ENCODE measurements at places on chromosomes 6 and 20. TPM values are rescaled to one million over a fixed set of nuclear protein-coding genes. Genes with fewer than 3 reads are reported as not detected.

Gene GMPR
- 7.7 TPM for polyA plus RNA-seq

DNA sequence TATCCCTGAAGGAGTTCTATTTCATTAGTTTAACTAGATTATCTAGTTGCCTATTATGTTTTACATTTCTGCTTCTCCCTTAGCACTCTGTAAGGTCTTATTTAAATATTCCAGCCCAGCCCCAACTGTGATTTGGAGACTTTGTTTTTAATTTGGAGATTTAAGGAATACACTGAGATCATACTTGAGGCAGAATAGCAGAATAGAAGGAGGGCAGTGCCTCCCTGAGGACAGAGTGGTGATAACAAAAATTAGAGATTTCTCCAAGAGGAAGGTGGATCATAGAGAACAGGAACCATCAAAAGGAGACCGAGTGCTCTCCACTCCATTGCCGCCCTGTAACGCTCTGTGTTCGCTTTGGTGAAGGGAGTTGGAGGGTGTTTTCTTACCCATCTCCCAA is 14.8 kb upstream of the CD164 start:
- H3K27me3 ChIP-seq: no peaks in the 10 kb centered on the region
- H3K36me3 ChIP-seq: no peaks in the 10 kb centered on the region
- no peak for DNase-seq
- no peak overlapping the region for H3K4me3 ChIP-seq
- no peak overlapping the region for H3K27ac ChIP-seq

Gene PAQR8
- polyA plus RNA-seq: 15.5 TPM

DNA sequence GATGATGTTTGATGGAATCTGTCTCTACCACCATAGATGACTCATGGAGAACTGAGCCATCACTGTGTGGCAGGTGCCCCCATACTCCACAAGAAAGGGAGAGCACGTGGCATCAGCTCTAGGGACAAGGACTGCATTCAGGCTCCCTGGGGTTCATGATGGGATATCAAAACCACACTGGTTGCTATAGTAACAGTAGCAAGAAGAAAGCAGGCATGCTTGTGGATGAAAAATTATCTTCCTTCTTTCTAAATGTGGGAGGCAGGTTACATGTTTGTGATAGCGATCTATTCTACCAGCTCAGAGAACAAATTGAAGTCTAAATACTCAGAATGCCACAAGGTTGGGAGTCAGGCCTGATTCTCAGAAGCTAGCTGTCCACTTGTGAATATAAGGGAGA is 224.2 kb downstream of the ARHGAP18 start:
- H3K4me1 ChIP-seq: peaks cover 20% of the 10 kb centered on the region
- H3K4me3 ChIP-seq: no peak overlapping the region
- no peak for DNase-seq
- H3K27me3 ChIP-seq: no peaks in the 10 kb centered on the region
- H3K36me3 ChIP-seq: no peaks in the 10 kb centered on the region

- H3K4me3 ChIP-seq: no peak overlapping the region
- peak overlapping the region; percentile 2 for H3K27ac ChIP-seq
- no peaks in the 10 kb centered on the region for H3K36me3 ChIP-seq
- H3K27me3 ChIP-seq: no peaks in the 10 kb centered on the region
- peaks cover 17% of the 10 kb centered on the region for H3K4me1 ChIP-seq
- no peak for DNase-seq
These were observed 195.1 kb upstream of the CITED2 start for GRCh38 chr6:139569566-139569965.

GRCh38 chr6:16431106-16431505 is 192.7 kb downstream of the GMPR start:
- H3K27ac ChIP-seq: no peak overlapping the region
- no peaks in the 10 kb centered on the region for H3K27me3 ChIP-seq
- no peaks in the 10 kb centered on the region for H3K36me3 ChIP-seq
- peaks cover 14% of the 10 kb centered on the region for H3K4me1 ChIP-seq
- no peak for DNase-seq
- H3K4me3 ChIP-seq: no peak overlapping the region

Gene SCUBE3
- 3.5 TPM for polyA plus RNA-seq

DNA sequence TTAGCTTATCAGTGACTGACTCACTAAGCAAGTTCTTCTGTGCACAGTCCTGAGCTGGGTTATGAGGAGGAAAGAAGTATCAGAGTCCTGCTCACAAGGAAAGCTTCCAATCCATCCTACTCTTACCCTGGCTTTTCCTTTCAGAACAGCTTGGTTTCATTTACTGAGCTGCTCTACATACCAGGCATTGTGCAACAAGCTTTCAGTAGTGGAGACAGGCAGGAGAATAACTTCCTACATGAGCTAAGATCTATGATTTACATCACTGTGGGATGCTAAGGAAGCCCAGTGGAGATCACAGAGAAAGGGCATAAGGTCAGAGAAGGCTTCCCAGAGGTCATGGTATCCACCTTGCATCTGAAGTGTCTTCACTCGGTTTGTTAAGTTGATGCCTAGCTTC is 144.5 kb downstream of the MAP3K7 start:
- H3K36me3 ChIP-seq: no peaks in the 10 kb centered on the region
- no peaks in the 10 kb centered on the region for H3K4me1 ChIP-seq
- no peak overlapping the region for H3K27ac ChIP-seq
- no peak for DNase-seq

GRCh38 chr20:12358655-12359009 is 440.9 kb downstream of the BTBD3 start:
- H3K4me3 ChIP-seq: no peak overlapping the region
- H3K36me3 ChIP-seq: no peaks in the 10 kb centered on the region
- DNase-seq: no peak
- H3K27ac ChIP-seq: no peak overlapping the region
- no peaks in the 10 kb centered on the region for H3K27me3 ChIP-seq
- no peaks in the 10 kb centered on the region for H3K4me1 ChIP-seq

- no peak overlapping the region for H3K4me3 ChIP-seq
- peak; percentile 40 for DNase-seq
- no peaks in the 10 kb centered on the region for H3K36me3 ChIP-seq
These were observed 31.1 kb downstream of the NTSR1 start for GRCh38 chr20:62739581-62740285.

DNA sequence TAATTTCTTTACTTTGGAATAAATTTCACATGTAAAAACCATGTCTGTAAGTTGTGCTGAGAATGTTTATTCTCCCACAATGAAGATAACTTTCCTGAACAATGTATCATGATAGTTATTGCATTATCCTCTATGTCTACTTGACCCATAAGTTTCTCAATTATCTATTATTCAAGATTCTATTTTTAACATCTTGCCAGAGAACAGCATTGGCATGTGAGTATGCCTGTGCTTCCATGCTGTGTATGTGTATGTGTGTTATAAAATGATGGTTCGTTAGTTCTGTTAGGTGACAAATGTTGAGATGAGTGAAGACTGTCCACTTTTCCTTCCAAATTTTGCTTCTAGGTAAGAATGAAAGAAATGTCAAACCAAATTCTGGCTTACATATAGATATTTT is 111.9 kb downstream of the EYA4 start:
- DNase-seq: no peak
- H3K4me3 ChIP-seq: no peak overlapping the region
- no peaks in the 10 kb centered on the region for H3K36me3 ChIP-seq
- H3K27me3 ChIP-seq: no peaks in the 10 kb centered on the region

Gene SAMD5
- 23.7 TPM for polyA plus RNA-seq

DNA sequence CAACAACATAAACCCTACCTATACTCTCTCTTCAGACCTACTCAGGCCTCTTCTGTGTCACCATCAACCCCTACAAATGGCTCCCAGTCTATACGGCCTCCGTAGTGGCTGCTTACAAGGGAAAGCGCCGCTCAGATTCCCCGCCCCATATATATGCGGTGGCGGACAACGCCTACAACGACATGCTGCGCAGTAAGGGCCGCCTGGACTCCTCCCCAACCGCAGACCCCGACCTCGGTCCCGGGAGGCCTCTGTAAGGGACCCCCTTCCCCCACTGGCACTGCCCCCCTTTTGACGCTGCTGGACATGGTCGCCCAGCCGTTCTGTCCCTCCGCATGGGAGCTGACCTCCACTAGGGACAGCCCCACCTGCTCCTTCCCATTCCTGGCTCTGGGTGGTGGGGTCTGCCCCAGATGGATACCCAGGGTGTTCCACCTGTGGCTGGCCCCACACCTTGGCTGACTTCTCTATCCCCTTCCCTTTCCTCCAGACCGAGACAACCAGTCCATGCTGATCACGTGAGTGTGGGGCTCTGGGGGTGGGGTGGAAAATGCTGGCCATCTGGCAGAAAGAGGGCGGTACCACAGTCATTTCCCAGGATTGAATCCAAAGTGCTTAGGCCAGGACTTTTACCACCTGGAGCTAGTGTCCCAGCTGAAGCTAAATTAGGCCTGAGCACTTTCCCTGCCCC is 25.0 kb downstream of the MYH7B start:
- no peak for DNase-seq
- H3K4me1 ChIP-seq: no peaks in the 10 kb centered on the region
- no peaks in the 10 kb centered on the region for H3K36me3 ChIP-seq
- peaks cover 30% of the 10 kb centered on the region for H3K27me3 ChIP-seq
- no peak overlapping the region for H3K27ac ChIP-seq

Gene SEMG1
- not detected for polyA plus RNA-seq

GRCh38 chr6:44404022-44404714 is 16.7 kb downstream of the CDC5L start:
- no peak overlapping the region for H3K27ac ChIP-seq
- no peak overlapping the region for H3K4me3 ChIP-seq
- no peak for DNase-seq
- H3K36me3 ChIP-seq: no peaks in the 10 kb centered on the region
- no peaks in the 10 kb centered on the region for H3K27me3 ChIP-seq

DNA sequence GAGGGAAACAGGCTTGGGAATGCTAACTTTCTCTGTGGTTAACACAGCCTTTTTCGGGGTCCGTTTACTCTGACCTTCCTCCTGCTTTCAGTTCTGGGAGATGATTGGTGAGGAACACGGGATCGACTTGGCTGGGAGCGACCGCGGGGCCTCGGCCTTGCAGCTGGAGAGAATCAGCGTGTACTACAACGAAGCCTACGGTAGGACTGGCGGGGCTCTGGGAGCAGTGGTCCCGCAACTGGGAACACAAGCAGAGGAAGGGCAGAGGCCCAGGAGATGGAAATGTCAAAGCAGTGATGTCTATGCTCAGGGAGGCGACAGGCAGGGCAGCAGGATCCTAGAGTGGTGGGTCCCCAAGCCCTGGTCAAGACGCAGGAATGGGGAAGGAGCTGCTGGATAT is 3.5 kb downstream of the TUBB1 start:
- no peak for DNase-seq
- no peaks in the 10 kb centered on the region for H3K27me3 ChIP-seq
- H3K36me3 ChIP-seq: peaks cover 60% of the 10 kb centered on the region
- H3K4me1 ChIP-seq: no peaks in the 10 kb centered on the region
- H3K4me3 ChIP-seq: no peak overlapping the region
- H3K27ac ChIP-seq: no peak overlapping the region
